ENCODE measurements at places on chromosomes 3 and 15.

- DNase-seq = peak; percentile 39
Observed at GRCh38 chr15:56076640-56077039, 83.2 kb upstream of the NEDD4 start.

DNA sequence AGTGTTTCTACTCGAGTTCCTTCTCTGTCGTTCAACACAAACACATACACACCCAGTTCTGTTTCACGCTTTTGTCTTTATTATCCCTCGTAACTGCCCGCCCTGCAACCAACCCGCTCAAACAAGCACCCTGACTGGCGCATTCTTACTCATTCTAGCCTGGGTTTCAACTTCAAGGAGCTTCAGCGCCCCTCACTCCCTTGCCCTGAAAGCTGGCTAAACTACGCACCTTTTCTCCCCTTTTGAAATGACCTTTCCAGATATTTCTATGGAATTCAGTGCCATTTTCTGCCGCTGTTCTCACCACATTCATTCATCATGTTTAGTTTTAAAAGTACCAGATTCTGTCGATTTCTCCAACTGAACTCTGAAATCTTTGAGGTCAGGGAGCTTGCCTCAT, 653 bp upstream of the MFSD1 start:
- DNase-seq = no peak

DNA sequence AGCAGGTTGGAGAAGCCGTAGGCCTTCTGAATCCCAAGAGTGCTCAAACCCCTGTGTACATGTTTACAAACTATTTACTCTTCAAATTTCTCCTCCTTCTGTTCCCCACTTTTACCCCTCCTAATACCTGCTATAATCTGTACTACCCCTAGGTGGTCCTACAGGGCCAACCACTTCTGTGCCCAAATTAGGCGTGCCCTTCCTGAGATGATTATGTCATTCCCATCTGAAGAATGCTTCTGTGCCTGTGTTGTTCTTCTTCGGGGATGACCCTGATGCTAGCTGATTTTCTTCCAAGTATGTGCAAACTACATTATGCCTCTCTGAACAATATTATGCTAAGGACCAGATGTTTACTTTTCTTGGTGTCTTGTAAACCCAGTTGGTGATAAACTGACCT, 20.5 kb downstream of the RBP2 start:
- DNase-seq = no peak

DNA sequence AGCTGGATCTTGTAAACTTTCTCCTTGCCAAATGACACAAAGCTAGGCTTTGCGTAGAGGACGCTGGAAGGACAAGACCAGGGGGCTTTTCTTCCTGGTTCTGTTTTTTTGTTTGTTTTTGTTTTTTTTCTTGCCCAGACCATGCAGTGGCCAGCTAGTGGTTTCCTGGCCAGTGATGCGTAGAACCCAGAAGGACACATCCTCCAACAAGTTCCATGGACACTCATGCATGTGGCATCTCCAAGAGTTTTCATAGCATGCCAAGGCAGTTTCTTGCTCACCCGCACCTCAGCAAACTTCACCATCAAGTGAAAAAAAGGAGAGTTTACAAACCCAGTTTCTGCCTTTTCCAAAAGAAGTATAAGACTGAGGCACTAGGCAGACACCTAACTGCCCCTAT, 46.1 kb upstream of the TMCO5A start:
- DNase-seq = no peak

DNA sequence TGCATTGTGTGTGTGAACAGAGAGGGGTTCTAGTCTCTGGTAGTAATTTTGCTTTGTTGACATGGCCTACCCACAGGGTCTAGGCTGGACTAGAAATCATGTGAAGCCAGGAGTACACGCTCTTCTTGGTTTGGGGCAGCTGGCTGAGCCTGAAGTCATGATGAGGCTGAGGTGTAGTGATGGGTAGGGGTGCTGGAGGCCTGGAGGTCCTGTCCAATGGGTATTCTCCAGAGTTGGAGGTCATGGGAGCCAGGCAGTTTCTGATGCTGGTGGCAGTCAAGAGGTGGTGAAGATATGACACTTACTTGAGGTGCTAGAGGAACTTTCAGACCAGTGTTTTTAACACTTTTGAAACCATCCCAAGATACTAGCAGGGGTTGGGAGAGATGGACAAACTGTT, 18.5 kb upstream of the EPHB1 start:
- no peak for DNase-seq

DNA sequence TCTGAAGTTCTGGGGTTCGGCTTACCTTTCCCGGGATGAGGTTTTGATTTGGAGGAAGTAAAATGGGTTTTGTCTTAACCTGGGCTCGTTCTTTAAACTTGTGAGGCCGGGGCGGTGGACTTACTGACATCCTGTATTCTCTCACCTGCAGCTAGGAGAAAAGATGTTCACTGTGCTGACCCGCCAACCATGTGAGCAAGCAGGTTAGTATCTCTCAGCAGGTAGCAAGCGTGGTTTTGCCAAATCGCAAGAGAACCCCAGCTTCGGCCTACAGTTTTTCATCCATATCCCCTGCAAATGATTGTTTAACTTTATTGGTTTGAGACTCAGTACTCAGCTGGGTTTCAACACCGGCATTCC, 891 bp downstream of the ENTPD3 start:
- DNase-seq = no peak

- no peak for DNase-seq
Observed at GRCh38 chr15:58058073-58058472, 7.4 kb downstream of the ALDH1A2 start.

DNA sequence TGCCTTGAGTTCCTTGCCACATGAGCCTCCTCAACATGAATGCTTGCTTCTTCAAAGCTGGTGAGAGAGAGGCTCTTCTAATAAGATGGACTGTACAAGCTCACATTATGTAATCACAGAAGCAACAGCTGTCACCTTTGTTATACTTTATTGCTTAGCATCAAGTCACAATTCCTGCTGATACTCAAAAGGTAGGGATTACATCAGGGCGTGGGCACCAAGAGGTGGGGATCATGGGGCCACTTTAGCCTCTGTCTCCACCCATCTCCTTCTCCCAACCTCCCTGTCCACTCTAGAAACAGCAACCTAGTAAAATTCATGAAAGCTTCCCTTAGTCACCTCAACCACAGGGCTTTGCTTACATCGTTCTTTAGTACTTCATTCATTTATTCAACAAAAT, 95.9 kb downstream of the FAM43A start:
- DNase-seq = no peak

DNA sequence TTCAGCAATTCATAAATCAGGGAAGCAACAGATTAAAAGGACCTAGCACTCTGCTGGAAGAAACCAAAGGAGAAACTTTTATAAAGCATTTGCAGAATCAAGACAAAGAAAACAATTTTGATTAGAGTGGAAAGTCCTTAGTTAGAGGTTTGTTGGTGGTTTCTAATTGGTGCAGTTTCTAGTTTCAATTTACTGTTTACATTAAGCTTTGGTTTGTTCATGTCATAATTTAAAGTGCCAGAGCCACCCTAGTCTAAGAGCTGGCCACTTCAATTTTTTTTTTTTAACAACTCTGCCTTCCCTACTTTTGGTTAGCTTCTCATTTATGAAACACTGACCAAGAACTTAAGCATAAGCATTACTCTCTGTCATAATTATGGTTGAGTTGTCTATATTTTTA, 1428.2 kb upstream of the GBE1 start:
- no peak for DNase-seq

DNA sequence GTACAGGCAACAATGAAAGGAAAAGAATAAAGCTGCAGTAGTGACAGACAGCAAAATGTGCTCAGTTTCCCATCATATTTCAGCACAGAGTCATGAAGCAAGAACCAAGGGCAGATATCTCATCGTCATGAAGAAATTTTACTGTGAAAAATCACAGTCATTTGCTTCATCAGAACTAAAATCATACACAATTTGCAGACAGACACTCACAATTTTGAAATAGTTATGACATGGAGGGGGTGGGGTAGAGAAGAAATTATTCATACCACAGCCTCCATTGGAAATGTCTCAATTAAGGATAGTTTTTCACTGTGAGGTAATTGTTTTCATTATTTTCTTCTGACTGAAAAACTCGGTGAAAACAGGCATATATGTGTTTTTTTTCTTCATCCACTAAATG, 78.8 kb upstream of the CNTN3 start:
- DNase-seq = no peak

DNA sequence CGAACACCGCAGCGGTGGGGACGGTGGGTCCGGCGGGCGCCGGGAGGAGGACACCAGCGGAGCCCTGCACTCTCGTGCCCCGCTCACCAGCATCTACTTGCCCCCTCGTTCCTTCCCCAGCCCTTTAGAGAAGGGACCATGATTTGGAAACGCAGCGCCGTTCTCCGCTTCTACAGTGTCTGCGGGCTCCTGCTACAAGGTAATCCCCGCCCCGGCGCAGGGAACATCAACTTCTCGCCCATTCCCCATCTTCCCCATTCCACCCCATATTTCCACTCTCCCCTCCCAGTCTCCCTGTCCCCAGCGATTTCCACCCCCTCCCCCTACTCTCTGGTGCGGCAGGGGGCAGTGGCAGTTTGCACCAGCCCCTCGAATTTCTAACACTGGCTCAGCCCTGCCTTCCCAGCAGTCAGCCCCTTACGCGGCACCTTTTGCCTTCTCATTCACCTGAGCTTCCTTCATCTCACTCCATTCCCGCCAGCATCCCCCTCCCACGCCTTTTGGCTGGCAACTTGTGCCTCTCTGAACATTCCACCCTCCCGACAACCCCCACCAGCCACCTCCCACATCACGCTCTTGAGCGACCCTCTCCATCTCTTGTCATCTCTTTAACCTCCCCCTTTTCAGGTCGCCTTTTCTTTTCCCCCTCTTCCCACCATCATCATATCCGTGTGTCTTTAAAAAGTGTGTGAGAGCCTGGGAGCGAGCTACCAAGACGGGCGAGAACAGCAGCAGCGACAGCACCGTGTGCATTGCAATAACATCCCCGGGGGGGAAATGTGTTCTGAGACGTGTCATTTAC, 882 bp downstream of the CADM2 start:
- DNase-seq = no peak

GRCh38 chr15:94414916-94415315, 183.6 kb downstream of the MCTP2 start:
- DNase-seq = no peak

DNA sequence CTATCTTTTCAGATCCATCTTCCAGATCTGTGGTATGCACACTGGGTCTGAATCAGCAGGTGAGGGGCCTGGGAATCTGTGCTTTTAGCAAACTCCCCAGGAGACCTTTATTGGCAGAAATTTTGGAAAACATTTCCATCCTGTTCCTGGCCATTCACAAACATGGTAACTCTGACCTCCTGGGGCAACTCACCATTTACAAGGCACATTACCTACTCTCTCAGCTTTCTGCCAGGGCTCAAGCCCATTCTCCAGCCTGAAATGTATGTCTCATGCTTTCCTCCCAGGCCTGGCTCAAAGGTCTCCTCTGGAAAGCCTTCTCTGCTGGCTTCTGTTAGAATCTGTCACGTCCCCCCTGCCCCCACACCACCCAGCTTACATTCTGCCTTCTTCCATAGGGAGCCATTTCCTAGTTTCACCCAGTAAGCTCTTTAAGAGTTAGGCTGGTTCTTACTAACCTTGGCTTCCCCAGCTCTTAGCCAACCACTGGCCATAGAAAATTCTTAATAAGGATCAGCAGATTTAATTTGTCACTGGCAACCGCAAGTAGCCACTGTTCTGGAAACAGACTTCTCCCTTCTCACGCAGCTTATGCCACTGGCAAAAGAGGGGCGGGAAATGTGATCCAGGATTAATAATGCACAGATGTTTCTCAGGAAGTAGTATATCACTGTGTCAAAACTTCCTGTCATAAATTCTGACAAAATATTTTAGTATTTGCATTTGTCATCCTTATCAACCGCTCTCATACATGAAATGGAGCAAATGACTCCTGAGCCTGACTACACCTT, 55.0 kb downstream of the RORA start:
- no peak for DNase-seq

GRCh38 chr15:46316024-46316423, 681.2 kb downstream of the SQOR start:
- no peak for DNase-seq

DNA sequence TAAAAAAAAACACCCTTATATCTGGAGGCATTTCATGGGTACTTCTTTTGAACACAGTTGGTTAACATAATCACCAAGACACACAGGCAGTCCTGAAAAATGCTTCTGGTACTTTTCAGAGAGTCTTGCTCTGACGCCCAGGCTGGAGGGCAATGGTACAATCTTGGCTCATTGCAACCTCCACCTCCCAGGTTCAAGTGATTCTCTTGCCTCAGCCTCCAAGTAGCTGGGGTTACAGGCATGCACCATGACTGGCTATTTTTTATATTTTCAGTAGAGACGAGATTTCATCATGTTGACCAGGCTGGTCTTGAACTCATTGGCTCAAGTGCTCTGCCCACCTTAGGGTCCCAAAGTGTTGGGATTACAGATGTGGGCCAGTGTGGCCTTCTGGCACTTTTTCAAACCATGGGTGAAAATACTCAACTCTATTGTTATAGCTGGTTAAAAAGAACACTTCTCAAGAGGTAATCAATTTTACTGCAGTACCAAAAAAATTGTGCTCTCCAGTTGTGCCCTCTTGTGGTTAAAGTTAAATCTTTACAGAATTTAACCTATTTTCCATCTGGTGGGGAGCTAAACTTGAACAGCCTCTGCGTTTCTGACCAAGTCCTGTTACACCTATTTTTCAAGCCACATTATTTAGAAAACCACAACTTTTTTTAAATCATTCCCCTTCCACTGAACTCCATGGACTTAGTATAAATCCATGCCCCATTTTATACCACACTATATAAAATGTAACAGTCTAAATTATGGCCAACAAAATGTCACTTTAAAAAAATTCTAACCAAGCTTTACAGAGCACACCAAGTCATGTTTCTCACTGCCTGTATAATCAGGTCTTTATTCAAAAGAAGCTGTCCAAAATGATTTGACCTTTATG, 1.2 kb upstream of the SNAPC5 start:
- DNase-seq = no peak

GRCh38 chr3:120561251-120562045, 34.7 kb upstream of the NDUFB4 start:
- DNase-seq = peak; percentile 39

DNA sequence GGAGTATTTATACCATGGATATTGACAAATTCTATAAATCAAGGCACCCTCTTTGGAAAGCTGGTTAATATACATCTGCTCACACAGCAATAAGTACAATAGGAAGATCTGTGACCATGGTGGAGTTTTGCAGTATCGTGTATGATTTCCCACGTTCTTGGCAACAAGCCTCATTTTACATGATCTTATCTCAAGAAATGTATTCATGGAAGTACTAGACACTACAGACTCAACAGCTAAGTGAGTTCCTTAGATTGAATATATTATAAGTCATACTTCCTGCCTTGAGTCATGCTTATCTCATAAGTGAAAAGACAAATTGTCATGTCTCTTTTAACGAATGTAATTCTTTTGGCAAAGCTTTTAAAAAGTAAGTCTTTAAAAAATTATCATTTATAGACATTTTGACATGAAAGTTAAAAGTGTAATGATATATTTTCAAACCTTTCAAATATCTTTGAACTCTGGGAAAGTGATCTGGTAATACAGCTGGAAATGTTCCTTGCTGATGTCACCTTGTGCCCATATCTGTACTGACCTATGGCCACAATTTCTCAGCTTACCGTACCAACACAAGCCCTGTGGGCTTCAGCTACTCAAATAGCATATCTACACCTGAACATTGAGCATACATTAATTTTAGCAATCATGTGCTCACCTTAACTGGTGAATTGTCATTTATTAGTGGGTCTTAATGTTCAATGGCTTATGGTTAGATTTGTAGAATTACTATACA, 130.3 kb upstream of the TMC3 start:
- no peak for DNase-seq
